PC-9 (cell line): ENCODE measurements at places on chromosomes 4 and X. TPM values are rescaled to one million over a fixed set of nuclear protein-coding genes. Genes with fewer than 3 reads are reported as not detected.
A peak's percentile ranks its signal among the peaks of the same experiment; 100 is the strongest.

GRCh38 chr4:73945140-73945539, 36.7 kb downstream of the PF4 start:
- H3K4me3 ChIP-seq: no peak overlapping the region
- no peaks in the 10 kb centered on the region for H3K4me1 ChIP-seq
- H3K27ac ChIP-seq: no peak overlapping the region
- H3K36me3 ChIP-seq: no peaks in the 10 kb centered on the region

- no peak overlapping the region for H3K4me3 ChIP-seq
- H3K27me3 ChIP-seq: no peaks in the 10 kb centered on the region
- DNase-seq: no peak
- H3K4me1 ChIP-seq: no peaks in the 10 kb centered on the region
- H3K36me3 ChIP-seq: no peaks in the 10 kb centered on the region
Measured at GRCh38 chr4:42724451-42724850, 67.5 kb upstream of the ATP8A1 start.

- H3K27me3 ChIP-seq: no peaks in the 10 kb centered on the region
- H3K4me1 ChIP-seq: peaks cover 18% of the 10 kb centered on the region
- no peak overlapping the region for H3K4me3 ChIP-seq
- peak overlapping the region; percentile 47 for H3K27ac ChIP-seq
- 0 out of 2 replicates have a peak, but pooled peaks cover 7% of the 10 kb centered on the region for H3K36me3 ChIP-seq
Measured at GRCh38 chr4:142274137-142274536, 572.0 kb downstream of the INPP4B start.

Gene IBSP
- total RNA-seq: not detected in 2 replicates

Gene P2RY10
- not detected in 2 replicates for total RNA-seq

- peaks cover 4% of the 10 kb centered on the region; the same call in 1 of the 2 replicates for H3K4me1 ChIP-seq
- H3K36me3 ChIP-seq: no peaks in the 10 kb centered on the region
- no peak for DNase-seq
Measured at GRCh38 chrX:54496517-54496852, 451 bp upstream of the FGD1 start.

DNA sequence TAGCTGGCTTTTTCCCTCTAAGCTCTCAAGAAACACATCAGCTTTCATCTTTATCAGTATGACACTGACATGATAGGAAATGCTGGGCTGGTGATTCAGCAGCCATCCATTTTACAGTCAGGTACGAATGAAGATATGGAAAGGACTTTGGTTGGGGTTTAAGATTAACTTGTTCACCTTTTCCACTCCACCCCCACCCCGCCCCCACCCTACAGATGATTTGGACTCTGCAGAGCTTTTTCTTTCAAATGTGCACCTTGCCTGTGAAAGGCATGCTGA, 132.6 kb downstream of the AKAP4 start:
- H3K36me3 ChIP-seq: no peaks in the 10 kb centered on the region
- no peak for DNase-seq
- no peaks in the 10 kb centered on the region for H3K4me1 ChIP-seq
- H3K27me3 ChIP-seq: no peaks in the 10 kb centered on the region
- H3K4me3 ChIP-seq: no peak overlapping the region

Gene FAT4
- total RNA-seq: 4.5 and 5.5 TPM in 2 replicates

DNA sequence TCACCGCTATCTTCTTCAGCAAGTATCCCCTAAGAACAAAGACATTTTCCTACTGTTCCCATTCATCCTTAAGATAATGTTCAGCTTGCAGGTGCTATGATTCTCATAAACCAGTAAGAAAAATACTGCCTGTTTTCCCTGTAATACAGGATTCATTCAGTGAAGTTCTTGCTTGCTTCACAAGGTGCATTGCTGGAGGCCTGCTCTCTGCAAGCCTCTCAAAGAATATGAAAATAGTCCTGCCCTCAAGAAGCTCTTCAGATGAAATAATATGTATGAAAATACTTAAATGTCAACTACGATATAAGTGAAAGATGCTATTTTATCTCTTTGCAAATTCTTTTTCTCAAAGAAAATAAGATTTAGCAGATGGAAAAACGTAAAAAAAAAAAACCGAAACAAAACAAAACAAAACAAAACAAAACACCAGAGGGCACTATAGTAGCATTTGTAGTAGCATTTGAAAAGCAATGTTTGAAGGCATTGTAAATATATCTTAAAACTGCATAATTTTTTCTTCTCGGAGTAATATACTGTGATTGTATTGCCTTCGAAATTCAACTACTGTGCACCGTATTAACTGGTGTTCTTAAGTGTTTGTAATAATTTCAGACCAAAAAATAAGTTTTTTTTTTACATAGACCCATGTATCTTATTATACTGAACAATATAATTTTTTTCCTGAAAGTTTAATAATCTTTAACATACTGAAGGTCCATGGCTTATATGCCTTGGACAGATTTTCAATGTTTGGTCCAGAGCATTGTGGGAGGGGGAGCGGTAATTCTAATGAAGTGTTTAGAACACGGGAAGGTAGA, 26.0 kb downstream of the ADH4 start:
- no peaks in the 10 kb centered on the region for H3K27me3 ChIP-seq
- no peak overlapping the region for H3K4me3 ChIP-seq
- no peak overlapping the region for H3K27ac ChIP-seq
- H3K36me3 ChIP-seq: no peaks in the 10 kb centered on the region
- DNase-seq: no peak
- no peaks in the 10 kb centered on the region for H3K4me1 ChIP-seq

- H3K36me3 ChIP-seq: no peaks in the 10 kb centered on the region
- no peak for DNase-seq
- no peak overlapping the region for H3K27ac ChIP-seq
- H3K4me1 ChIP-seq: no peaks in the 10 kb centered on the region
Measured at GRCh38 chrX:1029494-1029893, 183.0 kb downstream of the CRLF2 start.

- H3K36me3 ChIP-seq: no peaks in the 10 kb centered on the region
- no peaks in the 10 kb centered on the region for H3K4me1 ChIP-seq
- H3K27ac ChIP-seq: no peak overlapping the region
- H3K27me3 ChIP-seq: no peaks in the 10 kb centered on the region
Measured at GRCh38 chrX:106980952-106981626, 18.9 kb downstream of the MORC4 start.

- no peak overlapping the region for H3K27ac ChIP-seq
- H3K27me3 ChIP-seq: no peaks in the 10 kb centered on the region
- no peak for DNase-seq
- no peaks in the 10 kb centered on the region for H3K4me1 ChIP-seq
- no peak overlapping the region for H3K4me3 ChIP-seq
Measured at GRCh38 chrX:30741545-30741944, 88.3 kb downstream of the GK start.

DNA sequence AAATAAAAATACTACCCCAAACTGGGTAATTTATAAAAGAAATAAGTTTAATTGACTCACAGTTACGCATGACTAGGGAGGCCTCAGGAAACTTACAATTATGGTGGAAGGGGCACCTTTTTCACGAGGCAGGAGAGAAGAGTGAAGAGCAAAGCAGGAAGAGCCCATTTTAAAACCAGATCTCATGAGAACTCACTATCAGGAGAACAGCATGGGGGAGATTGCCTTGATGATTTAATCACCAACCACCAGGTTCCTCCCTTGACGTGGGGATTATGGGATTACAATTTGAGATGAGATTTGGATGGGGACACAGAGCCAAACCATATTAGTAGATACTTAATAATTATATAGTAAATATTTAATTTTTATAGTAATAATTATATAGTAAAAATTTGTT, 10.1 kb downstream of the CISD2 start:
- no peak overlapping the region for H3K27ac ChIP-seq
- no peak for DNase-seq
- H3K4me3 ChIP-seq: no peak overlapping the region
- H3K27me3 ChIP-seq: no peaks in the 10 kb centered on the region
- H3K4me1 ChIP-seq: no peaks in the 10 kb centered on the region

Gene DNAJB14
- 27.5 and 28.6 TPM in 2 replicates for total RNA-seq

Gene FAM133A
- total RNA-seq: 2.4 and 2.5 TPM in 2 replicates

- no peaks in the 10 kb centered on the region for H3K27me3 ChIP-seq
- no peak overlapping the region for H3K4me3 ChIP-seq
- H3K4me1 ChIP-seq: no peaks in the 10 kb centered on the region
- H3K27ac ChIP-seq: no peak overlapping the region
Measured at GRCh38 chrX:42531441-42531840, 246.5 kb downstream of the PPP1R2C start.

GRCh38 chrX:19646282-19646681, 131.0 kb upstream of the MAP3K15 start:
- H3K4me3 ChIP-seq: no peak overlapping the region
- H3K4me1 ChIP-seq: no peaks in the 10 kb centered on the region
- no peaks in the 10 kb centered on the region for H3K27me3 ChIP-seq
- no peak for DNase-seq

- H3K4me1 ChIP-seq: no peaks in the 10 kb centered on the region
- no peak for DNase-seq
- H3K27ac ChIP-seq: no peak overlapping the region
- no peaks in the 10 kb centered on the region for H3K36me3 ChIP-seq
Measured at GRCh38 chr4:1496116-1496642, 89.9 kb upstream of the NKX1-1 start.

DNA sequence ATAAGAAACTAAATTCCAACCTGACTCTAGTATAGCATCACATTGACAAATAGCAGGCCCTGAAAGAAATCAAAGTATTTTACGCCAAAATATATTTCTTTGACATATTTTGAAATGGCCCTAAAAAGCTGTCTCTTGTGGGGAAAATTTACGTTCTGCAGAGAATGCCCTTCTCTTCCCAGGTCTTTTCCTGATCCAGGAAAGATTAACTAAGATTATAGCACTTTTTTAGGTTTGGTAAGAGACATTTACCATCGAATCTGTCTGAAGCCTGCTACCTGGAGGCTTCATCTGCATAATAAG, 121.1 kb downstream of the ATXN3L start:
- peak overlapping the region; percentile 18; the same call in 1 of the 2 replicates for H3K4me3 ChIP-seq
- DNase-seq: no peak
- no peaks in the 10 kb centered on the region for H3K36me3 ChIP-seq
- peaks cover 42% of the 10 kb centered on the region for H3K4me1 ChIP-seq

Gene RHOXF1
- total RNA-seq: 0.81 TPM in 1 of 2 replicates, not detected in the other

Gene CT45A1
- not detected in 2 replicates for total RNA-seq

DNA sequence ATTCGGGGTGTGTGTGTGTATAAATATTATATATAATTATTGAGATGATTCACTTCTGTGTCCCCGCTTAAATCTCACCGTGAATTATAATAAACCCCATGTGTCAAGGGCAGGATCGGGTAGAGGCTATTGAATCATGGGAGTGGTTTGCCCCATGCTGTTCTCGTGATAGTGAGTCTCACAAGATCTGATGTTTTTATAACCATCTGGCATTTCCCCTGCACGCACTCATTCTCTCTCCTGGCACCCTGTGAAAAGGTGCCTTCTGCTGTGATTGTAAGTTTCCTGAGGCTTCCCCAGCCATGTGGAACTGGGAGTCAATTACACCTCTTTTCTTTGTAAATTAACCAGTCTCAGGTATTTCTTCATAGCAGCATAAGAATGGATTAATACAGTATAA, 851.4 kb upstream of the AGA start:
- H3K27me3 ChIP-seq: no peaks in the 10 kb centered on the region
- no peak overlapping the region for H3K27ac ChIP-seq
- H3K36me3 ChIP-seq: no peaks in the 10 kb centered on the region
- H3K4me3 ChIP-seq: no peak overlapping the region
- no peaks in the 10 kb centered on the region for H3K4me1 ChIP-seq

DNA sequence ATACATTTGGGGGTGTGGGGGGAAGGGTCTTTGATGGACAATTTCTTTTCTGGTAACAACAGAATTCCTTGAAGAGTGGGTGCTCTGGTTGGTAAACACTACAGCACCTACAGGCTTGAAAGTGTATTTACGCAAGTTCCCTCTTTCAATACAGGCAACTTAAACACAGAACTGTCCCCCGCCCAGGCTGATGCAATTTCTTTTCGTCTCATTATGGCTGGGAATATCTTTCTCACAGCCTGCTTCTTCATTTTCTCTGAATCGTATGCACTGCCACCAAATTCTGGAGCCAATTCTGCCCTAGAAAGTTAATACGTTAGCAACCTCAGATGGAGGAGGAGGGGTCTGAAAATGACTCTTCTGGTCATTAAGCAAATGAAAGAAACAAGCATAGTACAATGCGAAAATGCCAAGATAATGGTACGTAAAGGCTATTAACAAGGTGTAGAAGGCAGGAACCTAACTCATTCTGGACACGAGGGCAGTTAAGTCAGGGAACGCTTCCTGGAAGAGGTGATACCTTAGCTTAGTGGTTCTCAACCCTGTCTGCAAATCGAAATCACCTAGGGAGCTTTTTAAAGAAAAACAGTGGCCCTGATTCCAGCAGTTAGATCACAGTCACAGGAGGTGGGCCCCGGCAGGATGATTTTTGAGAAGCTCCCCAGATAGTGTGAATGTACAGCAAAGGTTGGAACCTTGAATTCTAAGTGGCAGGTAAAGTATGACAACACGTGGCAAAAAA, 1.0 kb downstream of the AGA start:
- peak overlapping the region; percentile 91 for H3K4me3 ChIP-seq
- H3K4me1 ChIP-seq: peaks cover 16% of the 10 kb centered on the region
- no peaks in the 10 kb centered on the region for H3K27me3 ChIP-seq
- no peaks in the 10 kb centered on the region for H3K36me3 ChIP-seq

Gene HOPX
- 0.98 and 1.0 TPM in 2 replicates for total RNA-seq

Gene OTUD5
- total RNA-seq: 34.6 and 37.1 TPM in 2 replicates

Gene PCDH7
- 28.6 and 32.4 TPM in 2 replicates for total RNA-seq

GRCh38 chr4:174669270-174669669, 147.0 kb upstream of the HPGD start:
- no peaks in the 10 kb centered on the region for H3K4me1 ChIP-seq
- H3K27me3 ChIP-seq: no peaks in the 10 kb centered on the region
- DNase-seq: no peak
- 0 out of 2 replicates have a peak overlapping the region, but pooled peaks have one; percentile 19 for H3K27ac ChIP-seq

GRCh38 chr4:69056921-69057550, 39.2 kb upstream of the UGT2B7 start:
- no peak overlapping the region for H3K4me3 ChIP-seq
- H3K27me3 ChIP-seq: no peaks in the 10 kb centered on the region
- no peak overlapping the region for H3K27ac ChIP-seq
- H3K4me1 ChIP-seq: no peaks in the 10 kb centered on the region
- no peaks in the 10 kb centered on the region for H3K36me3 ChIP-seq

GRCh38 chr4:83335701-83336100, 1.1 kb upstream of the HPSE start:
- no peak overlapping the region for H3K27ac ChIP-seq
- no peaks in the 10 kb centered on the region; the same call in 1 of the 2 replicates for H3K4me1 ChIP-seq

- no peak overlapping the region for H3K4me3 ChIP-seq
- no peak overlapping the region for H3K27ac ChIP-seq
- H3K27me3 ChIP-seq: no peaks in the 10 kb centered on the region
- no peaks in the 10 kb centered on the region for H3K4me1 ChIP-seq
- DNase-seq: no peak
Measured at GRCh38 chrX:11363069-11363594, 69.9 kb downstream of the AMELX start.

Gene SPOCK3
- total RNA-seq: not detected in 2 replicates

DNA sequence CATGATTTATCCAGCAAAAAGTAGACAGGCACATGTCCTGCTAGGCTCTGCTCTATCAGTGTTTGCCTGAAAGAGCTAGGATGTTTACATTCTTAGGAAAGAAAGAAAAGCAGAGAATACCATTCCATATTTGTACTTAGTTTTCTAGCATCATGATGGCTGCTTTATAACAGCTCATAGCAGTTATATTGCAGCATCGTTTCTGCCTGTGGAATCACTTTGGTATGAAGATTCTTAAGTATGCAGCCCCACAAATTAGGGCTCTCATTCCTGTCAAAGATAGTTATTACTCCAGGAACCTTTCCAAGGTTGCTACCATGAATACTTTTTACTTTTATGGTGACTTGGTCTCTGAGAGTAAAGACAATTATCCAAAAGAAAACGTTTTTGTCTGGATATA, 119.0 kb upstream of the MYOZ2 start:
- no peaks in the 10 kb centered on the region for H3K36me3 ChIP-seq
- no peak for DNase-seq
- H3K4me3 ChIP-seq: no peak overlapping the region
- H3K27me3 ChIP-seq: no peaks in the 10 kb centered on the region
